ENCODE measurements at places on chromosomes 1 and 21. TPM values are rescaled to one million over a fixed set of nuclear protein-coding genes. Genes with fewer than 3 reads are reported as not detected.

Gene SELENON
- total RNA-seq = 43.7 TPM

Gene LCE1D
- total RNA-seq = not detected

Gene SLC30A2
- total RNA-seq = 0.07 TPM

Gene AURKAIP1
- 823 TPM for total RNA-seq

Gene PRELP
- not detected for total RNA-seq

Gene FAM177B
- total RNA-seq = not detected

Gene SPOCD1
- total RNA-seq = 5.4 TPM

Gene CSF1
- 2.0 TPM for total RNA-seq

GRCh38 chr1:228393811-228394570 lies 12.6 kb downstream of the TRIM11 start:
- H3K27ac ChIP-seq = no peak overlapping the region
- H3K4me1 ChIP-seq = no peaks in the 10 kb centered on the region
- H3K36me3 ChIP-seq = peaks cover 42% of the 10 kb centered on the region
- DNase-seq = no peak
- H3K4me3 ChIP-seq = no peak overlapping the region

GRCh38 chr1:68016381-68016780 lies 34.0 kb downstream of the DIRAS3 start:
- H3K4me3 ChIP-seq = no peak overlapping the region
- H3K36me3 ChIP-seq = no peaks in the 10 kb centered on the region
- no peaks in the 10 kb centered on the region for H3K4me1 ChIP-seq
- no peaks in the 10 kb centered on the region for H3K27me3 ChIP-seq

GRCh38 chr1:25030674-25031589 lies 100.9 kb upstream of the RUNX3 start:
- DNase-seq = peak; percentile 48
- no peaks in the 10 kb centered on the region for H3K36me3 ChIP-seq
- peaks cover 21% of the 10 kb centered on the region for H3K4me1 ChIP-seq
- no peaks in the 10 kb centered on the region for H3K27me3 ChIP-seq
- H3K4me3 ChIP-seq = no peak overlapping the region

GRCh38 chr1:81731989-81732388 lies 68.7 kb upstream of the ADGRL2 start:
- no peaks in the 10 kb centered on the region for H3K27me3 ChIP-seq
- H3K4me3 ChIP-seq = no peak overlapping the region
- H3K36me3 ChIP-seq = no peaks in the 10 kb centered on the region

GRCh38 chr1:18085387-18086074 lies 22.1 kb upstream of the IGSF21 start:
- H3K36me3 ChIP-seq = no peaks in the 10 kb centered on the region
- H3K4me3 ChIP-seq = no peak overlapping the region
- H3K27ac ChIP-seq = no peak overlapping the region

DNA sequence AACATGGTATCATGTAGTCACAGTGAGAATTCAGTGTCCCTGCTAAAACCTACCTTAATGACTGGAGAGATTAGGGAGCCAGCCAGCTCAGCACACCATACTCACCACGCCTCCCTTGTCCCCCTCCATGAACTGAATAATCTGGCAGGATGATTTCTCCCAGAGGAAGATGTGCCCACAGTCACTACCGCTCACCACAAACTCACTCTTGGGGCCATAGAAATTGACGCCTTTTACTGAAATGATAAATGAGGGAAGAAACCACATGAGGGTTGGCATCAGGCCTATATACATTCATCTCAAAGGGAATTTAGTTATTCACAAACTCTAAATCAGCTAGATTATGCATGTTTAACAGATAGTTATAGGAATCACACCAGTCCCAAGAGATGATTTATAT lies 17.4 kb downstream of the PEA15 start:
- no peak overlapping the region for H3K27ac ChIP-seq
- no peak overlapping the region for H3K4me3 ChIP-seq
- DNase-seq = no peak
- no peaks in the 10 kb centered on the region for H3K4me1 ChIP-seq
- H3K27me3 ChIP-seq = no peaks in the 10 kb centered on the region

GRCh38 chr21:44416193-44416592 lies 39.1 kb upstream of the LRRC3 start:
- no peak overlapping the region for H3K4me3 ChIP-seq
- no peak overlapping the region for H3K27ac ChIP-seq

DNA sequence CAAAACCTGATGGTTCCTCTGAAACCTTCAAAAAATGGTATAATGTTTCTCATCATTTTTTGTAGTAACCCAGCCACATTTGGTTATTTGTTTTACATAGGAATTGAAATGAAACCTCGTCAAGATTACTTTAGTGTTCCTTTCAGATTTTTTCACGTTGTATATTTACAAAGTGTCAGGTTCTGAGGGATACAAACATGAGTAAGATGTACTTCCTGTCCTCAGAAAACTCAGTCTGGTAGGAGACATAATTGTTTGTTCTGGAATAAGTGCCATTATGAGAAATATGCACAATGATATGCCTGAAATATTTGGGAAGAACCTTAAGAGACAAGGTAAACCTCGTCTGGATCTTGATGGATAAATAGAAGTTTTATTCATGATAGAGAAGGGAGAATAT lies 145.5 kb downstream of the USP25 start:
- H3K27ac ChIP-seq = peak overlapping the region; percentile 87
- peaks cover 38% of the 10 kb centered on the region for H3K36me3 ChIP-seq
- H3K4me1 ChIP-seq = peaks cover 24% of the 10 kb centered on the region
- peak; percentile 64 for DNase-seq
- peak overlapping the region; percentile 23 for H3K4me3 ChIP-seq

DNA sequence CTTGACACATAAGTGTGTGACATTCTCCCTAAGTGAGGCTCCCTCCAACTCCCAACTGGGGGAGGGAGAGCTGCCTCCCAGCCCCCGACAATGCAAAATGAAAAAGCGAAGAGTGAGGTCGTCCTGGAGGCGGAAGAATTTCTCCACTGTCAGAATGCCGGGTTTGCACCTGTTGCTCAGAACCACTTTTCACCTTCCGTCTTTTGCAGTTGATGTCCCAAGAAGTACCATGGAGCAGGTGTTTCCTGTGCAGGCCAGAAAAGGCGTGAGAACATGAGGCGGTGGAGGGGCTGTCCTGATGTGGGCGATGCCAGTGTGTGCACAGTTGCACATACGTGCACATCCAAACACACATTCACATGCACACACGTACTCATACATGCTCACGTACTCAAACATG lies 158.6 kb upstream of the AJAP1 start:
- peaks cover 4% of the 10 kb centered on the region for H3K27me3 ChIP-seq
- no peak overlapping the region for H3K4me3 ChIP-seq
- H3K36me3 ChIP-seq = no peaks in the 10 kb centered on the region
- H3K4me1 ChIP-seq = no peaks in the 10 kb centered on the region
- H3K27ac ChIP-seq = no peak overlapping the region

DNA sequence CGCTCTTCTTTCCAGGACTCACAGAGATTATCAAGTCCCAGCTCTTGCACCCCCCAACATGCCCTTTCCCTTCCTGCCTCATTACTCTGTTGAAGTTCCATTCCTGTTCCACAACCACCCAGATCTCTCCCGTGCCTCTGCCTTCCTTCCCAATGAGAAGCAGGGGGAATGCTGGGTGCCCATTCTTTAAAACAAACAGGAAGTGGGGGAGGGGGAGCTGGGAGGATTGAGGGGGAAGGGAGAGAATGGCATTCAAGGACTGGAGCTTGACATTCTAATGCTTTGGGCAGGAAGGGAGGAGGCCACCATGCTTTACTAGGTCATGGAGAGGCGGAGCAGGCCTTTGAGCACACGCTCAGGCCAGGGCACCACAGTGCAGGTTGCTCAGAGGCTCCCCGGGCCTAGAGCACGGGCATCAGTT lies 150.3 kb upstream of the IRF2BP2 start:
- no peaks in the 10 kb centered on the region for H3K4me1 ChIP-seq
- no peaks in the 10 kb centered on the region for H3K36me3 ChIP-seq
- no peak for DNase-seq
- no peaks in the 10 kb centered on the region for H3K27me3 ChIP-seq
- H3K27ac ChIP-seq = no peak overlapping the region
- no peak overlapping the region for H3K4me3 ChIP-seq

DNA sequence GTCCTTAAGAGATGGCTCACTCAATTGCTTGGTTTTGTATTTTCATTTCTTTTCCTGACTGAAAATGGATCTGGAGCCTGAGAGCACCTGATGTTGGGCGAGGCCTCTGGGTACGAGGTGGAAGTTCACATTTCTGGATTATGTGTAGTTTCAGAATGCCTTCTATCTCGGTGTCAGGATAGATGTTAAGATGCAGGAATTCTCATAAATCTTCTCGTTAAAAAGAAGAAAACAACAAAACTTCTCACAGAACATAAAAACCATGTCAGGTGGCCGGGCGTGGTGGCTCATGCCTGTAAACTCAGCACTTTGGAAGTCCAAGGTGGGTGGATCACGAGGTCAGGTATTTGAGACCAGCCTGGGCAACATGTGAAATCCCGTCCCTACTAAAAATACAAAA lies 101.8 kb downstream of the RHOU start:
- peaks cover 44% of the 10 kb centered on the region for H3K4me1 ChIP-seq
- peak overlapping the region; percentile 65 for H3K27ac ChIP-seq
- H3K4me3 ChIP-seq = no peak overlapping the region

GRCh38 chr1:63368131-63368530 lies 704 bp downstream of the ALG6 start:
- H3K36me3 ChIP-seq = no peaks in the 10 kb centered on the region
- peaks cover 8% of the 10 kb centered on the region for H3K4me1 ChIP-seq
- H3K27ac ChIP-seq = no peak overlapping the region
- H3K27me3 ChIP-seq = no peaks in the 10 kb centered on the region
- peak overlapping the region; percentile 95 for H3K4me3 ChIP-seq

DNA sequence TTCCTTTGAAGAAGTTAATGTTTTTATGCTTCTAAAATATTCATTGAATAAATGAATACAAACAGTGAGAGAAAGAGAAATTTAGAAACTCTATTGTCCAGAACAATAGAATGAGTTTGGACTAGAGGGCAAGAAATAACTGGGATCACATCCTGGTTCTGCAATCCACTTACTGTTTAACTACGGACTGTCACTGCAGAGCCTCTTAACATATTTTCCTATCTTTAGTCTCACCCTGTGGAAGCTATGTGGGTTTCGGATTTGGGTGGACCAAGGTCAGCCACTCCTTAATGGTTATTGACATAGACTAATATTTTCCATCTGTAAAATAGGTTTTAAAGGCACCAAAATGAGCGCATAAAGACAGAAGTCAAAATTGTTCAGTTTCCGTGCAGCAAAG lies 116.6 kb downstream of the UBE2U start:
- H3K4me3 ChIP-seq = no peak overlapping the region
- no peaks in the 10 kb centered on the region for H3K36me3 ChIP-seq
- no peak for DNase-seq

DNA sequence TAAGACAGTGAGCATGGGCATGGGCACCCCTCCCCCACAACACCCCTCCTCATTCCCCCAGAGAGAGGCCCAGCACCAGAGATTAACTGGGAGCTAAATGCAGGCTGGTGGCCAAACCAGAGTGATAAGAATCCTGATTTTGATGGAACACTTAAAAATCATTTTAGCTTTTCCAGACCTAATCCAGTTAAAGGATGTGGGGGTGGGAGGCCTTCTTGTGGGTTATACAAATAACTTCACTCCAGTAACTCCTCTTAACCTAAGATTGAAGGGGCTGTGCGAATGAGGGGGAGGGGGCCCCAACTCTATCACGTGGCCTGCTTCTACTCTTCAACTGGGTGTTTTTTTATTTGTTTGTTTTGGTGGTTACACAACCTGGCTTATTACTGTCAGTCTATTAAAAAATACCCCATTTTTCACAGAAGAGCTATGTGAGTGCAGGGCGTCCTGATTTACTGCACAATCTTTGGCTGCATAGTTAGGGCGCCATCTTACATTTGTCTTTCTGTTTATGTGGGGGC lies 398.1 kb upstream of the LYPLAL1 start:
- H3K36me3 ChIP-seq = no peaks in the 10 kb centered on the region
- H3K4me1 ChIP-seq = peaks cover 39% of the 10 kb centered on the region
- no peak overlapping the region for H3K4me3 ChIP-seq
- no peaks in the 10 kb centered on the region for H3K27me3 ChIP-seq

DNA sequence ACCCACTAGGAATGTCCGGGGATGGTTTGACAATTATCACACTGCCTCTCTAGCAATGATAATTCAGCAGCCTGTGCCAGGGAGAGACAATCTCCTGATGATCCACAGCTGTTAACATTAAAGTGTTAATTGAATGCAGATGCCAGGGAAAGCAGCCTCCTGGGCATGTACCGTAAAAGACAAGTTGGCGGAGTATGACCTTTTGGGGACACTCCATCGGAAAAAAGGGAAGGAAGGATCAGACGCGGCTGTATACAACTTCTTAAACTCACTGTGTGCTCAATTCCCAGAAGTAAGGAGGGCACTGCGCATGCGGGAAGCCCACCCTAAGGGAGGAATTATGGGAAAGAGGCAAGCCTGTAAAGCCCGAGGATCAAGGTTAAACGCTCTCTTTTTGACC lies 62.6 kb downstream of the MAP3K7CL start:
- no peaks in the 10 kb centered on the region for H3K36me3 ChIP-seq
- no peaks in the 10 kb centered on the region for H3K27me3 ChIP-seq
- H3K4me1 ChIP-seq = peaks cover 38% of the 10 kb centered on the region
- no peak overlapping the region for H3K27ac ChIP-seq
- no peak for DNase-seq

DNA sequence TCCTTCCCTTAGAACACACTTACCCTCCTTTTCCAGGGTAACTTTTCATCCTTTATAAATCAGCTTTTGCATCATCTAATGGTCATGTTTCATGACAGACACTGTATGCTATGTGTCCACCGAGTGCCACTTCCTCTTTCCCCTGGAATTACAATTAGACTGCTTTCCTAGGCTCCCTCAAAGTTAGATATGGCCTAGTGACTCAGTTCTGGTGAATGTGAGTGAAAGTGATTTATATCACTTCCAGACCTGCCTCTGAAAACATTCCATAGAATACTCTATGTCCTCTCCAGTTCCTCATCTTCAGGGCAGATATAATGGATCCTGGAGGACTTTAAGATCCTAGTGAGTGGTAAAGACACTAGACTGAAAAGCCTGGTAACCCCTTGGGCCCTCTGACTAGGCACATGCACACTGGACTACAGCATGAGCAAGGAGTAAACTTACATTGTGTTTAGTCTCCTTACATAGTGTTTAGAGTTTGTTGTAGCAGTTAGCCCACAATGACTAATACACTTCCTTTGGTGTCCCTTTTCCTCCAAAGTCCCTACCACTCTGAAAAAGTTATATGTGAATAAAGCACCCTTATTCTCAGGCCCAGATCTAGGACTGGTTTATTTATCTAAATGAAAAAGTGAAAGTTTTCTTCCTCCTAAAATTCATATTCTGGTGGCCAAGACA lies 59.3 kb downstream of the GPR88 start:
- peak; percentile 85 for DNase-seq
- H3K36me3 ChIP-seq = no peaks in the 10 kb centered on the region
- peaks cover 15% of the 10 kb centered on the region for H3K4me1 ChIP-seq

- no peak for DNase-seq
- H3K4me3 ChIP-seq = no peak overlapping the region
Measured at GRCh38 chr1:54284781-54285529, 85.0 kb downstream of the MRPL37 start.

DNA sequence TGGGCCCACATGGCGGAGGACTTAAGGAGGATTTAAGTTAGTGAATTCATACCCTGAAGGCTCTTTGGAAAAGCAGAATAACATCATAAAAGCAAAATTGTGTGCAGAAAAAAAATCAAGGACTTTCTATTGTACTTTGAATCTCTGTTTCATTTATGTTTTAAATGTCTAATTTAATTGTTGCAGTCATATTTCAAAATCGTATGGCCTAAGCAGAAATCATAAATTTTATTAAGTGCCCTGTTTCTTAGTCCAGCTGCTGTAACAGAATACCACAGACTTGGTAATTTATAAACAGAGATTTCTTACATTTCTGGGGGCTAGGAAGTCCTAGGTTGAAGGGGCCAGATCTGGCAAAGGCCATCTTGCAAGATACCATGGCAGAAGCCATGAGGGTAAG lies 555.6 kb downstream of the LTN1 start:
- no peak overlapping the region for H3K4me3 ChIP-seq
- H3K27me3 ChIP-seq = no peaks in the 10 kb centered on the region
- no peaks in the 10 kb centered on the region for H3K36me3 ChIP-seq
